ENCODE measurements at places on chromosomes 5 and 9. TPM values are rescaled to one million over a fixed set of nuclear protein-coding genes. Genes with fewer than 3 reads are reported as not detected.

GRCh38 chr5:136089791-136090190 lies 42.9 kb upstream of the SMAD5 start:
- no peak for DNase-seq

DNA sequence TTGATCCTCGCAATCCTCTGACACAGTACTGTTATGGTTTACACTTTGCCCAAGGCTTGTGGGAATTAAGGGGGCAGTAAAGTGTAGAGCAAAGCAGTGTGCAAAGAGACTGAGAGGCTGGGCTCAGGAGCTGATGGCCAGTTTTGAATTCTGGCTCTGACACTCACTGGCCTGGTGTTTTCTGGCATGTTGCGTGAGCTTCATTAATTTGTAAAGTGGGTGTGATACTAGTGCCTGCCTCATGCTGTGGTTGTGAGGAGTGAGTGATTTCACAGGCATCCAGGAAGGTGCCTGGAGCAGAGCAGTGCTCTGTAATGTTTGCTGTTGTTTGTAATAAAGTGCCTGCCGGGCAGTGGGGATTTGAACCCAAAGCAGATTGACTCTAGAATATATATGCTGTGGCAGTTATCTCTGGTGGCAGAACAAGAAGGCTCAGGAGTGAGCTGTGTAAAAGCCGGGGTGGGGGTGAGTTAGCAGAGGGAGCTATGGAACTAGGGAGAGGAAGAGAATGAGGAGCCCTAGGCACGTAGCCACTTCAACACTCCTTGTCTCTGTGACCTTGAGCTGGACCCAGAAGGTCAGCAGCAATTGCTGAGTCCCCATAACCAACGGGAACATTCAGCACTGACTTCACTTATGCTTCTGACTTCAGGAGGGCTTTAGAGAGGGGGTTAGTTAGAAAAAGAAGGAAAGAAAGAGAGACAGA lies 108.5 kb downstream of the DOCK2 start:
- no peak for DNase-seq

DNA sequence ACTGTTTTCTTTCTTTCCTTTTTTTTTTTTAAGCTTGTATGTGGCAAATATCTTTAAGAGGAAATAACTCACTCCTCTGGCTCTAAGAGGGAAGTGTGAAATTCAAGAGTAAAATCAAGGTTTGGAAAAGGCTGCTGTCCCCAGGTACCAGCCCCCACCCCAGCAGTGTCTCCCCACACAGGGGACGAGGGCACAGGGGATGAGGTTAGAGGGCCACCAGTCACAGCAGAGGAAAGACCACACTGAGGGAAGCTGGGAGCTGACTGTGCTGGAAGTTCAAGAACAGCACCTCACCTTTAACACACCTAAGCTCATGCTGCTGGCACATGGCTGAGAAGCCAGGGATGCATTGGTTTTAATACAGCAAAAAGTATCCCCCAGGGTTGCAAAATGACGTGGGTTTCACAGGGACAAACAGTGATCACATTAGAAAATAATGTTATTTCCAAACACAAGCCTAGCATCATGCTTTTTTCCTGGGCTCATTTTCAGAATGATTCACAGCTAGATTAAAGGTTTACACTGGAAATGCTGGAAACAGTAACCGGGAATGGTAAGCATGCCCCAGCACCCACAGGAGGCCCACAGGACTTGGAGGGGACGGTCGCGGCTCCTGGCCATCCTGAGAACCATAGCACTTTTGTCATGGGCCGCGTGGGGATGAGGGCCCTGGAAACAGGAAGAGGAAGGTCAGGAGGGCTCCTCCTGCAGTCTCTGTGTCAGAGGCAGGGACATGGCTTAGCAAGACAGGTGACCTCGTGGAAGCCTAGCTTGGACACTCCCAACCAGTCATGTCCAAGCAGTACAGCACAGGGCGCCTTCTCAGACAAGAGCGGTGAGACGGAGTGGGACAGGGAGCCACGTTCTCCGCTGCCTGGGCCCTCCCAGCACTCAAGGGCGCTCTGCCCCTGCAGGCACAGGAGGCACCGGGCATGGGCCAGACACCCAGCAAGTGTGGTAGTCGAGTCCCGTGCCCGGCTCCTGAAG lies 6.9 kb downstream of the LPCAT1 start:
- DNase-seq, result no peak

The OR1Q1 gene
- 0.29 TPM for polyA plus RNA-seq

DNA sequence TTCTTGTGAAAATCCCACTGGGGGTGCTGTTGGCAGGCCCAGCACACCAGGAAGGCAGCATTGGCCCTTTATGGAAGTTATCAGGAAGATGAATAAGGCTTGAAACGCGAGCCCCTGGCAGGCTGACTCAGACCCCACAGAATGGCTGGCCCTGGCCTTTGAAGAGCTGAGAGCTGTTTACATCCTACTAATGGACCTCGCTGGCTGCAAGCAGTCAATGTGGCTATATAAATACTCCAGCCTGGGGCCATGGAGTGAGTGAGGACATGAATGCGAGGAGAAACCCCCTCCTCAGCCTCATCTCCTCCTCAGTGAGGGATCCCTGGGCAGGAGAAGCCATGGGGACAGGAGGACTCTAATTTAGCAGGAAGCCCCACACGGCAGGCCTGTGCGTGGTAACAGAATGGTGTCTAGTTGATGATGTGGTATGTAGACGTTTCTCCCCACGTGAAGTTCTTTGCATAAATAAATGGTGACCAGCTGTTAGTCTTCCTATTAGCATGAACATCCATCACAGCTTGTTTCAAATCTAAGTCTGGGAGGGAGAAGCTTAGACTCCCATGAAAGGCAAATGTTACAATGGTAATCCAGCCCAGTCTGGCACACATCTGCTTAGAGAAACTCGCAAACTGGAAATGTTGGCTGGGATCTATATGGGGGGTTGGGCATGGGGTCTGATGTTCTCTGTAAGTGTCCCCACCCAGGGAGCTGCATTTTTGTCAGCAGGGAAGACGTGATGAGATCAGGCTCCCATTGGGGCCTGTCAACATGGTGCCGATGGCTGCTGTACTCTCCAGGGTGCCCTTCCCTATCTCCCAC lies 175.1 kb upstream of the PITX1 start:
- no peak for DNase-seq

The CAMK2A gene
- polyA plus RNA-seq, result 0.05 TPM

The PIGO gene
- 38.5 TPM for polyA plus RNA-seq

The ZNF474 gene
- 0.08 TPM for polyA plus RNA-seq

The DMRT3 gene
- polyA plus RNA-seq, result not detected

The SLC24A2 gene
- polyA plus RNA-seq, result not detected

GRCh38 chr5:34504967-34505366 lies 151.2 kb upstream of the RAI14 start:
- DNase-seq, result no peak

DNA sequence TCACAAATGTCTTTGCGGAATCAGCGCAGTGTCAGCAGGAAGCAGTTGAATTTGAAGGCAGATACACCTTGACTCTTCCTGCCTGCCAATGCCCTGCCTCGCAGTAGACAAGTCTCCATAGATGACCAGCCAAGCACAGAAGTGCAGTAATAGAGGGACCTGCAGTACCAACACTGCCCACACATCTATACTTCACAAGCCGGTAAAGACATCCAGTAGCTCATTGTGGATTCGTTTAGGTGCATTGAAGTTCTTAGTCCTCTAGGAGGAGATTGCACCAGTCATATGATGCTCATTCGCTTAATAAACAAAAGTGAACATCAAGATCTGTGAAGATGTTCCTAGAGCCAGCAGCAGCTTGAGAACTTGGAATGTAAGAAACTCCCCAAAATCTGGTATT lies 7.1 kb upstream of the IFNA2 start:
- peak; percentile 23 for DNase-seq

DNA sequence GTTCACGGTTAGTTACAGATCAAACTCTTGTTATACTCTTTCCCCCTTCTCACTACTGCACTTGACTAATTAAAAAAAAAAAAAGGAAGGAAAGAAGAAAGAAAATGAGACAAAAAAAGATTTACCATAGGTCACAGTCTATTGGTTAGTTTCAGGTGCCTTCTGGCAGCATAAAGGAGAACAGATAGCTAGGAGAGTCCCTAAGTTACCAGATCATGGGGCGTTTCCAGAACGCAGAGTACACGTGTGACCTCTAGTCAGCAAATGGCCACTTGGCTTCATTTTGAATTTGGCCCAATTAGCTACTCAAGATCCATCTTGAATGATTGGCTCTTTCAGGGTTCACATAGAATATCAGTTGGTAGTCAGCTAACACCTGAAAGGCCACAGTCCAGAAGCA lies 20.3 kb upstream of the TMEM171 start:
- no peak for DNase-seq

- no peak for DNase-seq
Observed at GRCh38 chr9:21741151-21741550, 61.3 kb upstream of the MTAP start.

The ACTBL2 gene
- polyA plus RNA-seq, result 0.99 TPM

The LVRN gene
- 0.02 TPM for polyA plus RNA-seq

DNA sequence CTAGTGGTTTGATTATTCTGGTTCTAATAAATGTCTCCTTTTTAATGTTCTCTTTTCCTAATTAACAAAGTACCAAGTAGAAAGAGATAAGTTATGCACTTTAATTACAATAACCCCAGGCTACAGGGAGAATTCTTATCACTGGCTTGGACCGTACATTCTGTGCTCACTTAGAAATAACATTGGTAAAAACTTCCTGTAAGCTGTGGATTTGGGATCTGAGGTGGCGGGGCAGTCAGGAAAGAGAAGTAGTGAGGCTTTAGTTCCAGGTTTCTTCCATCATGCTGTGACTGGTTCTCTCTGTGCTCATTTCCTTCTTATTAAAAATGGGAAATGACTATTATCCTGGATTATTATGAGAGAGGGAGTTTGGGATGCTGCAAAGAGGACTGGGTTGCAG lies 142.0 kb downstream of the EGFLAM start:
- no peak for DNase-seq

GRCh38 chr9:6805532-6805931 lies 47.8 kb downstream of the KDM4C start:
- peak; percentile 31 for DNase-seq

The PPP3R2 gene
- not detected for polyA plus RNA-seq

The SPATA31C1 gene
- not detected for polyA plus RNA-seq

The PCDHB5 gene
- polyA plus RNA-seq, result 0.10 TPM

DNA sequence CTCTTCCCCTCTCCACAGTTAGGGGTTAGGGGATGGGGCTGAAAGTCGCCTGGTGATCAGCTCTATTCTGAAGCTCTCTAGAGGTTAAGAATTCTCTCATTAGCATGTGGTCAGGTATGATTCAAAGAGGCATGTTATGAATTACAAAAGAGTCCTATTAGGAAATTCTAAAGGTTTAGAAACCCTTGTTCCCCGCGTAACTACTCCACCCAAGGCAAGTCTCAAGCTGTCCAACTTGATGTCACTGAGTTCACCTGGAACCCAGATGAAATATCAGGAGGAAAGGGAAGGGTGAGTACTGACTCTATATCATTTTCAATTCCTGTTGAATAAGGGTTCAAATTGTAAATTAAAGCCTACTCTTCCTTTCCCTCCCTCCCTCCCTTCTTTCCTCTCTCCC lies 18.1 kb upstream of the RNF145 start:
- no peak for DNase-seq

The PCDHA4 gene
- 1.2 TPM for polyA plus RNA-seq

GRCh38 chr5:18745988-18746615 lies 1111.8 kb downstream of the TAF11L14 start:
- peak; percentile 11 for DNase-seq

DNA sequence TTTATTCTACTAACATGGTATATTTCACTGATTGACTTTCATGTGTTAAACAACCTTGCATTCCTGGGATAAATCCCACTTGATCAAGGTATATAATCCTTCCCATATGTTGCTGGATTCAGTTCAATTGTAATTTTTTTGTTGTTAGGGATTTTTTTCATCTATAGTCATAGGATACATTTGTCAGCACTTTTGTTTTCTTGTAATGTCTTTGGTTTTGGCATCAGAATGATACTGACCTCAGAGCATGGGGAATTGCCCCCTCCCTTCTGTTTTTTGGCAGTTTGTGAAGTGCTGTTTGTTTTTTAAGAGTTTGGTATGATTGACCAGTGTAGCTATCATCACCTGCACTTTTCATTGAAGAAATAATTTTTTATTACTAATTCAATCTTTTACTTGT lies 176.8 kb upstream of the RASEF start:
- no peak for DNase-seq

The COX7C gene
- 675 TPM for polyA plus RNA-seq

DNA sequence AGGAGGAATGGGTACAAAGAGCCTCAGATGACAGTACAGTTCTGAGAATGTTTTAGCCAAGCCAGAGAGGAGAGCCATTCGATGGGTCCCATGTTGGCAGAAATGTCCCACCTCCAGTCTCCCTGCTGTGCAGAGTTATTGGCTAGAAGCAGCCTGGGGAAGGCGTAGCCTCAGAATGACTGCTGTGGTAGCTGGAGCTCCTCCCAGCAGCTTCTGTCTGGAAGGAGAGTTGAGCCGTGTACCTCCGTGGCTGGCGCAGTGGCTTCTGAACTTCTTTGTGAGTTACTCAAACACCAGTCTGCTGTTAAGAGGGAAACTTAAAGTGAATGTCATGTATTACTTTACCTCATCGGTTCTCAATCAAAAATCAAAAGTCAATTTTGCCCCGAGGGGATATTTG lies 193.3 kb upstream of the SNX2 start:
- DNase-seq, result no peak

The IL9 gene
- polyA plus RNA-seq, result not detected

The ZMAT2 gene
- polyA plus RNA-seq, result 42.2 TPM

- no peak for DNase-seq
Observed at GRCh38 chr5:111562561-111562960, 50.2 kb upstream of the STARD4 start.

DNA sequence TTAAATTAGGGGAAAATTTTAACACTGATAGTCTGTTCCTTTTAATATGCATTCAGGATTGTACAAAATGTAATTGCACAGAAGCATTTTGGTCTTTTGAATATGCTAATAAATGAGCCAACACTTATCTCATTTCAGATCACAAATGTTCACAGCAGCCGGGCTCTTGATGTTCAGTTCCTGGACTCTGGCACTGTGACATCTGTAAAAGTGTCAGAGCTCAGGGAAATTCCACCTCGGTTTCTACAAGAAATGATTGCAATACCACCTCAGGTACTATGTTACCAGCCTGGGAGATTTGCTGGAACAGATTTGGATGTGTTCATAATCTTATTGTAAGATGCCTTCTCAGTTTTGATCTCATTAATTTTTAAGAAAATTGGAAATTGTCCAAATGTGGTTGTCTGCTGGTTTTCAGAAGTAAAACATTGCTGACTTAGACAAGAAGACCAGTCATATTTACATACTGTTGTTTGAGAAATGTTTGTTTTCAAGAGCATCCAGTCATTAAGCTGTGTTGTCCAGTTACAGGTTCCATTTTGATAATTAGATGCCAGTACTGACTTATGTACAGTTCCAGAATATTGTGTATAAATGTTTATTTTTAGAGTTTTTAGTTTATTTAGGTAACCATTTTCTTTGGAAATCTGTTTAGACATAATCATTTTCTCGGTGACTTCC lies 23.0 kb upstream of the TMOD1 start:
- no peak for DNase-seq

The CWC27 gene
- 10.2 TPM for polyA plus RNA-seq

GRCh38 chr9:126235336-126236243 lies 91.0 kb upstream of the MVB12B start:
- peak; percentile 39 for DNase-seq

The GRIN3A gene
- polyA plus RNA-seq, result not detected

The TRPM6 gene
- 0.08 TPM for polyA plus RNA-seq

Measured in SK-N-SH (cell line).